ENCODE measurements at places on chromosomes 13 and 19. TPM values are rescaled to one million over a fixed set of nuclear protein-coding genes. Genes with fewer than 3 reads are reported as not detected.

TNNI3 gene
- not detected for polyA plus RNA-seq

CYSLTR2 gene
- polyA plus RNA-seq: 0.03 TPM

SOX1 gene
- polyA plus RNA-seq: not detected

REEP6 gene
- polyA plus RNA-seq: 0.55 TPM

SLC25A30 gene
- polyA plus RNA-seq: 14.5 TPM

TEX29 gene
- polyA plus RNA-seq: 1.5 TPM

EPN1 gene
- 81.8 TPM for polyA plus RNA-seq

TMEM145 gene
- 0.05 TPM for polyA plus RNA-seq

MED16 gene
- polyA plus RNA-seq: 19.3 TPM

PRR36 gene
- not detected for polyA plus RNA-seq

MYPOP gene
- polyA plus RNA-seq: 0.81 TPM

CPAMD8 gene
- 0.21 TPM for polyA plus RNA-seq

FLT1 gene
- 1.6 TPM for polyA plus RNA-seq

POSTN gene
- polyA plus RNA-seq: 1,141 TPM

POLR2I gene
- polyA plus RNA-seq: 58.4 TPM

UBE2L5 gene
- 0.17 TPM for polyA plus RNA-seq

BRCA2 gene
- 2.0 TPM for polyA plus RNA-seq

LRRC4B gene
- polyA plus RNA-seq: 0.02 TPM

PROZ gene
- not detected for polyA plus RNA-seq

POLR1D gene
- polyA plus RNA-seq: 96.0 TPM

F2RL3 gene
- polyA plus RNA-seq: 0.05 TPM

EHD2 gene
- polyA plus RNA-seq: 96.5 TPM

GRIN2D gene
- 0.09 TPM for polyA plus RNA-seq

RASIP1 gene
- polyA plus RNA-seq: 1.2 TPM

SLC8A2 gene
- not detected for polyA plus RNA-seq

PPP1R12C gene
- polyA plus RNA-seq: 26.0 TPM

ELSPBP1 gene
- polyA plus RNA-seq: not detected

ZNF554 gene
- 2.0 TPM for polyA plus RNA-seq

LCP1 gene
- 0.06 TPM for polyA plus RNA-seq

PGLYRP1 gene
- not detected for polyA plus RNA-seq

TNFSF9 gene
- 0.40 TPM for polyA plus RNA-seq

URAD gene
- not detected for polyA plus RNA-seq

All from fibroblast of lung (primary cell).